ENCODE measurements at places on chromosomes 12 and 14.

GRCh38 chr12:124086299-124086898 lies 113.4 kb downstream of the ZNF664 start:
- DNase-seq: no peak

GRCh38 chr14:57835766-57836165 lies 30.1 kb downstream of the SLC35F4 start:
- DNase-seq: no peak

DNA sequence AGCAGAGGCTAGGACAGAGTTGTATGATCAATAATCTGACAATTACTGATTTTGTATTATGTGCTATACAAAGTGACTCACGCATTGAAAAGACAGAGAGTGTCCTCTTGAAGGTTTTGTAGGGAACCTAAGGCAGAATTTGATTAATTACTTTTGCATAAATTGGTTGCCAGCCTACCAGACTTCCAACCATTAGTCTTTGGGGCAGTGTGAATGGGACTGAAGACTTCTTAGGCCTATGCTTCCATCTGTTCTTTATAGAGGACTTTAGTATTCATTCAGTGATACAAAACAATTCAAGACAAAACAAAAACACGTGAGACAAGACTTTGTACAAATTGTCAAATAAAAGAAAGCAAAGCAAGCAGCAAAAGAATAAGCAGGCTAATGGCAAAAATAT lies 46.5 kb downstream of the ATL1 start:
- no peak for DNase-seq

- peak; percentile 91 for DNase-seq
Measured at GRCh38 chr14:33307691-33308251, 369.1 kb downstream of the NPAS3 start.

- no peak for DNase-seq
Measured at GRCh38 chr12:11879306-11879705, 191.4 kb upstream of the BCL2L14 start.

- peak; percentile 98 for DNase-seq
Measured at GRCh38 chr12:84070292-84070691, 842.3 kb downstream of the SLC6A15 start.

- peak; percentile 42 for DNase-seq
Measured at GRCh38 chr12:8780389-8780788, 42.0 kb upstream of the A2ML1 start.

DNA sequence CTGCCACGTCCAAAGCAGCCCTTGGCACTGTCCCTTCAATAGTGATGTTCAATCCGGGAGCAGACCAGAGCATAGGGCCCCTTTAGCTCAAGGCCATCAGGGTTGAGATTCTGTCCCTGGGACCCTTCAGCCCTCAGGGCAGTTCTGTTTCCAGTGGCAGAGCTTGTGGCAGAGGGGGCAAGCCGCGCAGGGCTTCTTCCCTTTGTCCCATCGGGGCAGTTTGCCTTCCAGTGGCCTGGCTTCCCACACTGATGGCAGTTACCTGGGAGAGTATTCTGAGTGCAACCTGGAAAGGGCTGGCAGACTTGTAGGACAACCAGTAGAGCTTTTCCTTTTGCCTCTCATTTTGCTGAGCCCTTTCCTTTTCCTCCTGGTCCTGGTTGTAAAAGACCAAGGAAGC lies 43.7 kb upstream of the RNU6-8 start:
- no peak for DNase-seq

- DNase-seq: no peak
Measured at GRCh38 chr12:115411121-115411520, 727.1 kb upstream of the TBX3 start.

DNA sequence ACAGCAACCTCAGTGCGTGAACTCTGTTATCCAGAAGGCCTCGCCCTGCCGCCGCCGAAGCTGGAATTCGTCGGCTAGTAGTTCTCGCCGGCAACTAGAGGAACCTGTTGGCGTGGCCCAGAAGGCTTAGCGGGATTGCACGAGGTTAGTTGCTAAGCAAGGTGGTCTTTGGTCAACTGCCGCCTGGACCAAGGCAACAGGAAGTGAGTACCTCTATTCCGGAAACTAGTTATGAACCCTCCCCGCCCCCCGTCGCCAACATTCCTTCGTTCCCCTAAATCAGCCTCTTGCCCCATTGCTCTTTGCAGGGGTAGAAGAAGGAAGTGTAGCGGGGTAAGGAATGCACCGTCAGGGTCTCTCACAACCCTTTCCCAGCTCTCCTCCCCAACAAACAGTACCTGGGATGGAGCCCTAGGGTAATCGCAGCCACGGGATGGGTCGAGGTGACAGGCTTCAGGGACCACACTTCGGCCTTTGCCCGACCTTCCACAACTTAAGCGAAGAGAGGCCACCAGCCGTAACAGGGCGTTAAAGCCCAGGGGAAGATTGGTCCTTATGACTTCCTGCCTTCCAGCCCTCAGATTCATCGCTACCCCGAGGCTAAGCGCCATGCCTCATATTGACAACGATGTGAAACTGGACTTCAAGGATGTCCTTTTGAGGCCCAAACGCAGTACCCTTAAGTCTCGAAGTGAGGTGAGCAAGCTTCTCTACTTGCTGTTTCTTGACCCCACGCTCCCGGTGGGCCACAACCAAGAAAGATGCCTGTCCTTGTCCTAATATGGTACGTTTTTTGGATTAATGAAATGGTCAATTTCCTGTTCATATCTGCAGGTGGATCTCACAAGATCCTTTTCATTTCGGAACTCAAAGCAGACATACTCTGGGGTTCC lies at the start of gene GMPR2:
Gene GMPR2 (plus strand): TSS at position 285 of the 893 bp plus-strand sequence. CDS start 325 bp downstream, at position 610.
- DNase-seq: peak; percentile 7

DNA sequence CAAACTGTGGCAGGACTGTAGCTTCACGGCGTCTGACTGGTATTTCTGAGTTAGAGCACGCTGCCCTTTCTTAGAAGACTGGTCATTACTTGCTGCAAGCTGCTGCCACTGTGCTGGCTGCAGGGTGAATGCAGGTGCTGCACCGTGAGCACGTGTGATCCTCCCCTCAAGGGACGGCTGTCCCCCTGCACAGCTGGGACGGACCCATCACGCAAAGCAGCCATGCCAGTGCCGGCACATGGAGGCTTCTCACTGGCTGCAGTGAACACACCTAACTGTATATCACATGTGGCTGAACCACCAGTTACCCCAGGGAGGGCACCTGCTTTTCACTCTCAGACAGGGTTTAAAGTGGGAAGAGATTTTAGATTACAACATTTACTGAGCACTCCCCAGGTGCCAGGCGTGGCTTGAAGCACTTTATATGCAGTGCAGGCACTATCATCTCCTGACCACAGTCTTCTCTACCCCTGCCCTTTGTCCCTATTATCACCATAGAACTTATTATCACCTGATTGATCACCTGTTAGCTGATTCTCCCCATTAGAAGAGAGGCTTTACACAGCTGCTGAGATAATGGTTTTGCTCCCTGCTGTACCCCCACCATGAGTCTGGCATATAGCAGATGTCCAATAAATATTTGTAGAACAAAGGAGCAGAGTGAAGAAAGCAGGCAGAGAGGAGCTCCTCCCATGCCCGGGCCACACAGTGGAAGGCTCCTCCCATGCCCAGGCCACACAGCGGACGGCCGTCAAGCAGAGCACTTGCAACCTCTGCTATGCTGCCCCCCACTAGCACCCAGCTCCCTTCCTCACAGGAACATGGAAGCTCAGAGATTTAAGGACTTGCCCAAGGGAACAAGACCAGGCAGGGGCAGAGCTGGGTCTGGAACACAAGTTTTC lies 25.9 kb downstream of the SLC25A47 start:
- no peak for DNase-seq

GRCh38 chr12:30999011-30999410 lies 72.5 kb downstream of the TSPAN11 start:
- no peak for DNase-seq

- no peak for DNase-seq
Measured at GRCh38 chr12:131642101-131642540, 68.8 kb upstream of the SFSWAP start.

DNA sequence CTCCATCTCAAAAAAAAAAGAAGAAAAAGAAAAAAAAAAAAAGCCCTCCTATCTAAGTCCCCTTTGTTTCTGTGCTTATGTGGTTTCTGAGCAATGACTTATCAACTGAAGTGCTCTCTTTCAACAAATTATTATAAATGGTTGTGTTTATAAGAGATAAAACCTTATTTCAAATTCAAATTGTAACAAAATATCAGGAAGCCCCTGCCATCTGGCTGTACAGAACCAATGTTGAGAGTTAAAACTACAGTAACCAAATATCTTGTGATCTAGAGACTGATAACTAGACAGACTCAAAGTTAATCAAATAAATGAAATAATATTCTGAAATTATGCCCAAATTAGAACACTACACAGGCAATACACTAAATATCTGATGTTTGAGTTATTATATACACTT lies 143.0 kb upstream of the CPNE8 start:
- DNase-seq: no peak

GRCh38 chr12:19451196-19451595 lies 11.9 kb downstream of the AEBP2 start:
- no peak for DNase-seq

DNA sequence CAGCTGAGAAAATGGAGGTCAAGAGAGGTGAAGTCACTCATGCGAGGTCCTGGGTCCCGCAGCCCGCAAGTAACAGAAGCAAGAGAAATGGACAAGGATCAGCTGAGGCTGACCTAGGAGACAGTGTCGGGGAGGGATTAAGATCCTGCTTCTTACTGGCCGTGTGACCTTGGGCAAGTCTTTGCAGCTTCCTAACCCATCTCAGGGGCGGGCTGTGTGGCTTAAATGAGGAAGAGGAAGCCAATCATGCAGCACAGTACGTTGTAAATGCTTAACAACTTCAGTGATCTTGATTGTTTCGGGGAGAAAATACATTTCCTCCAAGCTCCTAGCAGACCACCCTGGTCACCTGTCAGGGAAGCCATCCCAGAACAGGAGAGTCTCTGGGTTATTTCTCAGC lies 7.1 kb upstream of the PGF start:
- DNase-seq: no peak

DNA sequence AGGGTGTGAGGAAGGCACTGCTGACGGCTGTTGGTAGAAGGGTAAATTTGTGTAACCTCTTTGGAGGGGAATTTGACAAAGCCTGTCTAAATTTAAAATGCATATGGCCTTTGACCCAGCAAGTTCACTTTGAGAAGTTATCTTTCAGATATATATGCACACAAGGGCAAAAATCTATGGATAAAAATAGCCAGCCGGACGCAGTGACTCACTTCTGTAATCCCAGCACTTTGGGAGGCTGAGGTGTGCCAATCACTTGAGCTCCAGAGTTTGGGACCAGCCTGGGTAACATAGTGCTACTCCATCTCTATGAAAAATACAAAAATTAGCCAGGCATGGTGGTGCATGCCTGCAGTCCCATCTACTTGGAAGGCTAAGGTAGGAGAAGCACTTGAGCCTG lies 13.4 kb downstream of the UBC start:
- DNase-seq: no peak

DNA sequence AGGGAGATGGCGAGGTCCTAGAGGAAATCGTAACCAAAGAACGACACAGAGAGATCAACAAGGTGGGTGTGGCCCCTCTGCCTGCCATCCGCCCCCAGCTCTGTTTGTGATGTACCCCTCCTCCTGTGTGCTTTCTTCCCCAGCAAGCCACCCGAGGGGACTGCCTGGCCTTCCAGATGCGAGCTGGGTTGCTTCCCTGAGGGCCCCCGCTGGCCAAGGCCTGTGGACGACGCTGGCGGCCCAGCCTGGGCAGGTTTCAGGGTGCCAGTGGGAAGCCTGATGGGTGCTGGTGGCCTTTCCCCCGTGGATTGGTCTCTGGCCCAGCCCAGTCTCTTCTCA lies 2.0 kb downstream of the ARL6IP4 start:
- DNase-seq: no peak

DNA sequence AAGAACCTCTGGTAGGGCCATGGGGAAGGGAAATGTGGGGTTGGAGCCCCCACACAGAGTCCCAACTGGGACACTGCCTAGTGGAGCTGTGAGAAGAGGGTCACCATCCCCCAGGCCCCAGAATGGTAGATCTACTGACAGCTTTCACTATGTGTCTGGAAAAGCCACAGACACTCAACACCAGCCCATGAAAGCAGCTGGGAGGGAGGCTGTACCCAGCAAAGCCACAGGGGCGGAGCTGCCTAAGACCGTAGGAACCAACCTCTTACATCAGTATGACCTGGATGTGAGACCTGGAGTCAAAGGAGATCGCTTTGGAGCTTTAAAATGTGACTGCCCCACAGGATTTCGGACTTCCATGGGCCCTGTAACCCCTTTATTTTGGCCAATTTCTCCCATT lies 97.8 kb downstream of the HMGA2 start:
- no peak for DNase-seq

- DNase-seq: no peak
Measured at GRCh38 chr14:22047115-22047514, 373.5 kb upstream of the OR4E1 start.

DNA sequence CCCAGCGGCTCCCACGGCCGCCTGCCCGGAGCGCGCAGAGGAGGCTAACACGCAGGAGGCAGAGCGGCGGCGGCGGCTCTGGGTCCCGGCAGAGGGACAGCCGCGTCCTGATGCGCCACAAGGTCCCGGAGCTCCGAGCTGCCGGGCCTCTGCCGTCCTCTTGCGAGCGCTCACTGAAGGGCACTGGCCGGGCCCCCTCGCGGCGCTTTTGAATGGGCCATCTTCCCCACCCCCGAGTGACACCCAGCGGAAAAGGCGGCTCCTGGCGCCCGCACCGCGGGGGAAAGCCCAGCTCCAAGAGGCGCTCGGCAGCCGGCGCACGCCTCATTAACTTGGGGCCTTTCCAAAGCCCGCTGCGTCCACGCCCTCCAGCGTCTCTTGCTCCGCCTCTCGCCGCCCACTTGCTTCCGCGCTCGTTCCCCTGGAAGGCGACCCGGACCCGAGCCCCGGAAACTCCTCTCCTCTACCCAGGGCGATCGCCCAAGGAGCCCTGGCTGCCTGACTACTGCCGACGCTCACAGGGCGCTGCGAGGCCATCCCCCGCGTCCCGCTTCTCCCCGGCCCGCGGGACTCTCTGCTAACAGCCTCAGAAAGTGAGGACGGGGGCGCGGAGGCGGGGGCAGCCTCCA lies at the start of gene PHLDA1:
Gene PHLDA1 (minus strand): TSS at position 363 of the 629 bp plus-strand sequence.
- peak; percentile 97 for DNase-seq

DNA sequence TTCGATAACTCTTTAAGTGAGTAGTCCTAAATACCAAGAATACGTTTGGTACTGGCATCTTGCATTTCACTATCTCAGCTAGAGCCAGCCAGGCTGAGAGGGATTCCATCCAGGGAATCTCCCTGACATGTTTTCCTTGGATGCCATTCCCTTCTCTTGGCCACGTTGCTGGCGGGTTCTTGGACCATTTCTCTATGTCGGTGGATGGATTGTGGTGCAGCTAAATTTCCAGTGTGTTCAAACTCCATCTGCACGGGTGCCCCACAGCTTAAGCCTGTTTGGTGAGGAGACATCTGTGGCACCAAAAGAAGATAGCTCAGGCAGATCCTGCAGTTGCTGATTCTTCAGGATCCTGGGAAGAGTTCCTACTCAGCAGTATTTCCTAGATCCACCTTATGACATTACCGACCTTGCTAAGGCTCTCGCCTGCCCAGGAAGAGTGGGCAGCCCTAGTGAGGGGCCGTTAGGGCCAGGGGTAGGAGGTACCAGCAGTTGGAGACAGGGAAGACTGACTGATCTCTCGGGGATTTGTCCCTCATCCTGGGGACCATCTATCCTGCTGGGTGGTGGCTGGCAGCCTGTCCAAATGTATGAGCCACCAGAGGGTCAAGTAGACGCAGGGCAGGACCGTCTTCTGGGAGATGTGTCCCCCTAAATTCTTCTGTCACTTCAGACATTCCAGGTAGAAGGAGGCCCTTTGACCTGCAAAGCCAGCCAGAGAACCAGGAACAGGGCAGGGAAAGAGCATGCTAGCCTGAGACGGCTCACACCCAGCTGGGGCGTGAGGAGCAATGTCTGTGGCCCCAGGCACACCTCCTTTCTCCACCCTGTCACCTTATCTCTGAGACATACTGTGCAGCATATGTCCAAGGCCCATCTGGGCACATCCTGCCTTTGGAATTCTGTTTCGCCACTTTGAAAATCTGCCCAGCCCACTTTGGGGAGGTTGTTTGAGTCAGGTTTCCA lies 72.6 kb upstream of the CAPRIN2 start:
- DNase-seq: no peak

All from fibroblast of mammary gland (primary cell).